ENCODE measurements at places on chromosomes 3 and 15. TPM values are rescaled to one million over a fixed set of nuclear protein-coding genes. Genes with fewer than 3 reads are reported as not detected.

GRCh38 chr3:46848271-46849044, 14.8 kb downstream of the MYL3 start:
- no peak for ATAC-seq

DNA sequence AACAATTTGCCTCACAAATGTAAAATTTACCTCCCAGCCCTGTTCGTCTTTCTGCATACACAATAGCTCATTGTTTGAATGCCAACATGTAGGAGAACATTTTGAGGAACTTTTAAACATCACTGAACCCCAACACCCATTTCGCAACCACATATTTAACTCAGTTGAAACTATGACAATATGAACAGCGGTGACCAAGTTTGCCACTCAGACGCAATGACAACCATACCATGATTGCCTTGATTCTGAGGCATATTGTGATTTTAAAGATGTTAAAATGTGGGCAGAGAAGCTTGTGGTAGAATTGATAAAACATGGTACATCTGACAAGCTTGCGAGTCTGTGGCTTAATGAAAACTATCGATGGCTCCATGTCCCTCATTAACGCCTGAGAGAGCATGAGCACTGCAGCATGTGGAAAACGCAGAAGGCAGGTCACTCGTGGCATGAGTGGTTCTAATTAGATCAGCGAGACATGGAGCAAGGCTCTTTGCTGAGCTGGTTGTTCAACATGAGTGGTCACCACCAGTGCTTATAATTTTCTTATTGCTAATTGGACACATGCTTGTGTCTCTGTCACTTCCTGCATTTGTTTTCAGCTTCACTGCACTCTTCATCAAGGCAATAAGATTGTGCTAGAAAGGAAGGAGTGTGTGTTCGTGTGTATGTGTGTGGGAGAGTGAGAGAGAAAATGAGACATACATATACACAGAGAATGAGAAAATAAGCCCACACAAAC, 116.8 kb downstream of the CHST2 start:
- no peak for ATAC-seq

DNA sequence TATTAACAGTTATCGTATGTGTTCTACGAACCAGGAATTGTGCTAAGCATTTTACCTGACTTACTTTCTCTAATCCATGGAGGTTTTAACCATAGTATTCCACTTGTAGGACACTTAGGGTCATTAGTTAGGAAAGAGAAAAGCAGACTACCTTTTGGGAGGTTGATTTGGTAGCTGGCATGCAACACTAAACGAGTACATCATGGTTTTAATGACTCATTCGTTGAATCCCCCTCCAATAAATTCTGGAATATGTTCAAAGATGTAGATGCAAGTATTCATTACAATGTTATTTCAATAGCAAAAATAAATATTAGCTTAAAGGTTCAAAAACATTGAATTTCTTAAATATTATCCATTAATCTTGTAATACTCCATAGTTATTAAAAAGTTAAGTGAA, 162.5 kb downstream of the FMN1 start:
- ATAC-seq = no peak

The TMEM40 gene
- 237 TPM for total RNA-seq

The COL8A1 gene
- 2.2 TPM for total RNA-seq

Data from esophagus mucosa (tissue), 1 donor.